ENCODE measurements at places on chromosomes 12 and 14.

DNA sequence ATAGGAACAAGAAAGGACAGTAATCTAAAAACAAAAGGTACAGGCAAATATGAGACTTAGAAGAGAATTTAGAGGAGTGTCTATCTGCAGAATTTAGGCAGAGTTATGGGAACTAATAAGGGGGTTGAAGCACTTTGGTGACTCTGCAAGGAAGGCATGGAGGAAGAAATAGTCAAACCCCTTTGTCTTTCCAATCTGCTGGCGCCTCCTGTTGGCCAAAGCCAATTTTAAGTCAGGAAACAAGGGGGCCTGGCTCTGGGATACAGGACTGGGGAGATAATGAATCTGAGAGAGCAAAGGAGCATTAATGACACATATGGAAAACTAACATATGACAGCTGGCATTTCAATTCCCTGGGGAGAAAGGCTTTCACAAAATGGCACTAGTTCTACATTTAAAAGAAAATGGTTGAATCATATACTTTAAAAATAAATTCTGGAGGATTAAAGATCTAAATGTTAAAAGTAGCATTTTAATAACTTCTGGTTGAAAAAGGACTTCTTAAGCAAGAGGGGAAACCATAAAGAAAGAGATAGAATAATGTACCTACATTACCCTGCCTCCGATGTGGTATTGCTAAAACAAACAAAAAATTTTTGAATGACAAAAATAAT, 48.5 kb upstream of the CSRP2 start:
- DNase-seq, result peak; percentile 60

DNA sequence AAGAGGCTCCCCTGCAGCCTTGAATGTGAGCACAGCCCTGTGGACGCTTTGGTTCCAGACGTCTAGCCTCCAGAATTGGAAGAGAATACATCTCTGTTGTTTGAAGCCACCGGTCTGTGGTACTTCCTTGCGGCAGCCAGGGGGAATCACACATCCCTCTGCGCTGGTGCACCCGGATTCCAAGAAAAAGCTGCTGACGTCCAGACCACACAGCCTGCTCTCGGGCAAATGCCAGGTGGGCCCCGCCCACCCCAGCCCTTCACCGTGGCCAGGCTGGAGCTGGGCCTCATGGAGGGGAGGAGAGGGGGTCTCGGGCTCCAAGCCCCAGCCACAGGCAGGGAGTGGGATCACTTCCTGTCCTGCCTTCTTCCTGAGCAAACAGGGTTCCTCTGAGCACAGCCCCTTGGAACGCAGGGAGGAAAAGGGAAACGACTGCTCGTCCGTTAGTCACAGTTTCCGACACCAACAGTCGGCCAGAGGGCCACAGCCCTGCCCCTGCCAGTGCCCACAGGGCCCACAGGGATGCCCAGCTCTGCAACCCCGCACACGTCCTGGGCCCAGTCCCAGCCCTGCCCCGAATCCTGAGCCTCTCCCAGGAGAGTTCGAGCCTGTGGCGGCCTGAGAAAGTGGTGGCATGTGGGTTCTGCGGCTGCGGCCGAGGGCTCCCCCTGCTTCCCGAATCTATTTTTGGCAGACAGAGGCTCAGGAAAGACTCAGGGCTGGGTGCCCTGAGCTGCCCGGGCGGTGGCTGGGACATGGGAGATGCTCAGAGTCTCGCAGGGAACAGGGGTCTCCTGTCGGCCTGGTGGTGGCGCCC, 85.3 kb downstream of the RFLNA start:
- DNase-seq, result peak; percentile 54

DNA sequence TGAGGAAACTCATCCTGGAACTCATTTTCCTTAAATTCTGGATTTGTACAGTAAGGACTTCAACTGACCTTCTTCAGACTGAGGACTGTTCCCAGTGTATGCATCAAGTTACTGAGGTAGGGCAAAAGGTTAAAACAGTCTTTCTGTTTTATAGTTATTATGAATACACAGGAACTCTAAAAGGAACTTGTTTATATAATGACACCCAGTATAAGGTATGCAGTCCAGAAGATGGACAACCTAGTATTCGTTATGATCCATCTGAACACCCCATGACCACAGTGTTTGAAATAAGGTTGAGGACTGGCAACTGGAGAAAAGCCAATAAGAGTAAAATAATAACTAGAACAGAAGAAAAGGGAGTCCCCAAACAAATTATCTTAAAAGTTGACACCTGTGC, 779.9 kb upstream of the TMEM132C start:
- DNase-seq, result peak; percentile 23

GRCh38 chr12:61504396-61505080, 755.7 kb upstream of the USP15 start:
- peak; percentile 2 for DNase-seq

GRCh38 chr12:12720672-12721161, 3.5 kb downstream of the CDKN1B start:
- DNase-seq, result no peak

- DNase-seq, result no peak
Observed at GRCh38 chr12:123839826-123840225, 77.7 kb downstream of the DNAH10 start.

DNA sequence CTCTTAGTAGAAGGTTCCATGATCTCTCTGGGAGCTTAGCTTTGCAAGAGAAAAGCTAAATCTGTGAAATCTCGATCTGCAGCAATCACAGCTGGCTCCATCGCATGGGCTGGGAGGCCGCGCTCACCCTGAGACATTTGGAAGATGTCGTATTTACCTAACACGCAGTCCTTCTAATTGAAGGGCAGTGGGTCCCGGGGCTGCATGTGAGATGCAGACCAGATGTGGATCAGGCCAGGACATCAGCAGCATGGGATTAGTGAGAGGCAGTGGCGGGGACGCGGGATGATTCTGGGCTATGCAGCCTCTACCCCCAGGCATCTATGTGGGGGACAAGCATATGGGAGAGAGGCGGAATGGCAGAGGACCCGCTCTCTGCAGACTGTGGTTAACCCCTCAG, 312.4 kb upstream of the RTL1 start:
- DNase-seq, result no peak

GRCh38 chr12:75366629-75367028, 24.3 kb upstream of the GLIPR1L2 start:
- DNase-seq, result peak; percentile 1

All from kidney tubule cell (primary cell).